ENCODE measurements at places on chromosomes 5 and 9. TPM values are rescaled to one million over a fixed set of nuclear protein-coding genes. Genes with fewer than 3 reads are reported as not detected.

The SPOCK1 gene
- polyA plus RNA-seq, result 19.2 TPM

The ANKRD34B gene
- not detected for polyA plus RNA-seq

The ITGA2 gene
- polyA plus RNA-seq, result 8.5 TPM

The NDUFAF2 gene
- polyA plus RNA-seq, result 84.5 TPM

The CCL28 gene
- 0.15 TPM for polyA plus RNA-seq

The FOXD4L3 gene
- 0.06 TPM for polyA plus RNA-seq

The UBAP1 gene
- 40.1 TPM for polyA plus RNA-seq

The TMEM8B gene
- 1.7 TPM for polyA plus RNA-seq

The ADAMTS6 gene
- polyA plus RNA-seq, result 0.51 TPM

The TLX3 gene
- polyA plus RNA-seq, result not detected

The NRG2 gene
- 1.0 TPM for polyA plus RNA-seq

The TMOD1 gene
- polyA plus RNA-seq, result 0.80 TPM

The SVEP1 gene
- polyA plus RNA-seq, result 1.5 TPM

The OR1Q1 gene
- 0.10 TPM for polyA plus RNA-seq

The TMEM215 gene
- polyA plus RNA-seq, result 0.03 TPM

The DRD1 gene
- polyA plus RNA-seq, result 0.90 TPM

DNA sequence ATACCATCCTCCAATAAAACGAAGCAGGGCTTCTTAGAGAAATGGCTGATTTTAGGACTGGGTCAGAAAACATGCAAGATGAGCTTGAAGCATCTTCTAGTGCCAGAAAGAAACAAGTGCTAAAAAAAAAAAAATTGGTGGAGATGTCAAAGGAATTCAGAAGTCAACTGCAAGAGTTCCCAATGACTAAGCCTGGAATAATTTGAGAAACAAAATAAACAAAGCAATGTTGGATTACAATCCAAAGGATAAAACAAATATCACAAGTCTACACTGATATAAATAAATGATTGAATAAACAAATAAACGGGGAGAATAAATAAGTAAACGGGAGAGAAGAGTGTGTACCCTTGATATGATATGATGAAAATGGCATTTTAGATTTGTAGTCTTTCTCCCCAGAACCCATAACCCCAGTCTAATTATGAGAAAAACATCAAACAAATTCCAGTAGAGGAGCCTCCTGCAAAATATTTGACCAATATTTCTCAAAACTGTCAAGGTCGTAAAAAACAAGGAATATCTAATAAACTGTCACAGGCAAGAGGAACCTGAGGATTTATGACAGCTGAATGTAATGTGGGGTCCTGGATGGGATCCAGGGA lies 63.5 kb upstream of the CCL21 start:
- peak; percentile 8 for DNase-seq

GRCh38 chr5:148902478-148902877 lies 76.1 kb downstream of the ADRB2 start:
- DNase-seq, result no peak

- no peak for DNase-seq
These were observed 10.3 kb upstream of the FCN2 start for GRCh38 chr9:134870301-134870694.

DNA sequence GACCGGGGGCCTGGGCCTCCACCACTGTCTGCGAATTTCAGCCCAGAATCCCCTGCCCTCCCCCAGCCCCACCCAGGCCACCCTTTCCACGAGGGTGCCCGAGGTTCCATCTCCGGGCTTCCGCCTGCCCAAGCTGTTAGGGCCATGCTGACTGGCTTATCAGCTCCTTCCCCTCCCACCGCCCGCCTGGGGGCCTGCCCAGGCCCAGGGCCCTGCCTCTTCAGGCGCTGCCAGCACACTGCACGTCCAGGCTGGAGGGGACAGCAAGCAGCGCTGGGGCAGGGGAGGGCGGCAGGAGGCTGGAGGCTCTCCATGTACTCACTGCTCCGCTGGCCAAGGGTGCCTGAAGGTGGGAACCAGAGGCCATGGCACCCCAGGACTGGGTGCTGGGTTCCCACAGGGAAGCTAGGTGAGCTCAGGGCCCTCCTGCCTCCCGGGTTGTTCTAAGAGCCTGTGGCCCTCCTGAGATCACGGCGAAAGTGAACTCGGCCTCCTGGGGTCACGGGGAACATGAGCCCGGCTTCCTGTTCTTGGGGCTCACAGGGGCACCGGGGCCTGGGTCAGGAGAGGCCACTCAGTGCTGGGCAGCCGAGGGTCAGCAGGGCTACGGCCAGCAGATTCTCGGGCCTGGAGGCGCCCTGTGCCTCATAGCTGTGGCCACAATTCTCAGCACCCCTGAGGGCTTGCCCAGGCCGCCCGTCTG lies 57.7 kb upstream of the EGFL7 start:
- no peak for DNase-seq

DNA sequence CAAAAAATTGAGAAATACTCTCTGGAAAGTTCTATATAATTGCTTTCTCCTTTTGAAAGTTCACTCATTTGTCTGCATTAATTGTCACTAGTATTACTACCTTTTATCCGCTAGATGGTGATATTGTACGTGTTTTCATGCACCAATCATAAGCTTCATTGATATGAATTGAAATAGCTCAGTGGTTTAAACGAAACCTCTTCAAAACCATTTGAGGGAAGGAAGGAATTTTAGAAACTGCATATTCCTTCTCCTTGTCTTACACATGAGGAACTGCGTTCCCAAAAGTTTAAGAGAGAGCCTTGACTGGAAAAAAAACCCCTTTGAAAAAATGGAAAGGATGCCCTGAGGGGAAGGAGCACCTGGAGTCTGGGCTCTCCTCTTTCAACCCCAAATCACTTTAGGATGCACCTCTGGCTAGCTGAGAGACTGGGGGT lies 98.6 kb downstream of the YTHDC2 start:
- DNase-seq, result peak; percentile 35

GRCh38 chr5:81361600-81361999 lies 32.3 kb downstream of the ACOT12 start:
- no peak for DNase-seq

- no peak for DNase-seq
These were observed 25.2 kb downstream of the DPYSL3 start for GRCh38 chr5:147484708-147485020.

DNA sequence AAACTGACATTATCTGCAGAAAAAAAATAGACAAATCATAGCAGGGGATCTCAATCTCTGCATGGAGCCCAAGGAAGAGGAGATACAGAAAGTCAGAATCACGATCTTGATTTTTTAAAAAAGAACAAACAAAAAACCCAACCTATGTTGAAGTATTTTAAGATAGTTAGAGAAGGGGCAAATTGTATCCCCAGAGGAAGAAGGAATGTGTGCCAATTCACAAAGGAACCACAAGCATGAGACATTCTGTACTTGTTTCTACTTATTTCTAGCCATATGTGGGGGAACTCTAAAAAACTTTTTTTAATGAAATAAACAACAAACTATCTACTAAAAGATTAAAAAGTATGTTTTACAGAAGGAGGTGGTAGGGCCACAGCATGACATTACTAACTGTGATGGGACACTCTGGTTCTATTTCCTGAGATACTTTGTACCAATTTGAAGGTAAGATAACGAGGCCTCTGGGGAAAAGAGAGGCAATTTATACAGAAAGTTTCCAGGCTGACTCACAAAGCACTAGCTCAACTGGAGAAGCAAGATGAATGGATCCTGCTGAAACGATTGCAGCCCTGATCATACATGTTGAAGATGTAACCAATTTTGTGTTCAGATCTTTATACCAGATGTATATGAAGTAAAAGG lies 22.5 kb downstream of the RANBP3L start:
- no peak for DNase-seq

GRCh38 chr5:3020426-3020825 lies 268.9 kb upstream of the IRX2 start:
- DNase-seq, result no peak

DNA sequence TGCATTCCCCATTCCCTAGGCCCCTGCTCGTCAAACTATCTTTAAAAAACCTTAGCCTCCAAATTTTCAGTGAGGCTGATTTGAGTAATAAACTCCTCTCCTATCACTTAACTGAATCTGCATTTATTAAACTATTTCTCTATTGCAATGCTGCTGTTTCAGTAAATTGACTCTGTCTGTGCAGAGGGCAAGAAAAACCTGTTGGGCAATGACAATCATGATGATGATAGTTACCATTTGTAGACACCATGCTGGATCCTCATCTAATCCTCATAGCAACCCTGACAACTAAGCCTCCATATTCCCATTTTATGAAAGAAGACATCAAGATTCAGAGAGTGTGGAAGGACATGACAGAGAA lies 212.9 kb downstream of the TRIM32 start:
- DNase-seq, result no peak

DNA sequence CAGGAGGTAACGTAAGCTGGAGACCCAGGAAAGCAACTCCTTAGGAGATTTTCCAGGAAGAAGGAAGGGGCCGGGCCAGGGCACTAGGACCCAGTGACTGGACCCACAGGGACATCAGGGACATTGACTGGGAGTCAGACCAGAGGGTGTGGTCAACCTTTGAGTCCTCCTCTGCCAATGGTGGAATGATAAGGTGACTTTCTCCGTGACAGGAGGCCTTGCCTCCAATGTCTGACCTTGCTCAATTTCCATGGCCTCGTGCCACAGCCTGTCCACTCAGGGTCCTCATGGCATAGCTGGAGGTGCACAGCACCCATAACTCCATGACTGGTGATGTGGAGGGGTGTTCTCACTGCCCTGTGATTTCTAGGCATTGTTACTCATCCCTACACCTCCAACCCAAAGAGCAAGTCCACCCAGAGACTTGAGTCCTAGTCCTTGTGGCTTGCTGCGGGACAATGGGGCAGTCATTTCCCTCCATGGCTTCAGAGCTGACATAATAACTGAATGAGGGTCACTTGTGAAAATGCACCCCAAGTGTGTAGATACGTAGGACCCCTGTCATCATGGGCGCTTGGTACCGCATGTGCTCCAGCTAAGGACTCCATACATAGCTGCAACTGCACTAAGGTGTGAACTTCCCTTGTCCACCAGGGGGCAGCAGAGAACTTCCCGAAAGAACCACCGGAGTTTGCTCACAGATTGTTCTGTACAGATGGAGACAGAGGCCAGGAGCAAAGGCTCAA lies 4.1 kb upstream of the AMBP start:
- peak; percentile 94 for DNase-seq

GRCh38 chr9:93955111-93955980 lies at the start of gene BARX1:
TSS of gene BARX1 (minus strand) at chr9:93955355. CDS start at chr9:93955146, 209 bp downstream.
- DNase-seq, result peak; percentile 52

DNA sequence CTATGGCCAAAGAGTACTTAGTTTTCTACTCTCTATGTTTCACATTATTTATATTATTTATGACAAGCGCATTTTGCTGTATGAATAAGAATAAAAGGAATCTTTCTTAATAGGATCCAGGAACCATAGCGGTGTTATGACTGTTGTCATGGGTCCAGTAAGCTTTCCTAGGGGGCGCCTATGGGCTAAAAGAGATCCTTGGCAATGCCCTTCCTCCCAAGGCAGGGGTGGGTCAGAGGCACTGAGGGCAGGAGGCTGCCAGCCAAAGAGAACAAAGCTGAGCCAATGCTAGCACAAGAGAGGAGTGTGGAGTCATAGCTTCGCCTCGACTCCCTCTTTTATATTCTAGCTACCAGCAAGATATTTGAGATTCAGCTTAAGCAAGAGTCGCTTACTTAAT lies 98.4 kb upstream of the GNAQ start:
- DNase-seq, result peak; percentile 67

- no peak for DNase-seq
These were observed 54.2 kb downstream of the GRIA1 start for GRCh38 chr5:153544706-153545105.

GRCh38 chr9:100084734-100085133 lies 14.1 kb downstream of the ERP44 start:
- DNase-seq, result no peak

GRCh38 chr9:19488721-19489120 lies 79.9 kb downstream of the ACER2 start:
- DNase-seq, result no peak

- DNase-seq, result no peak
These were observed 235.9 kb upstream of the TRPM3 start for GRCh38 chr9:71357346-71357745.

DNA sequence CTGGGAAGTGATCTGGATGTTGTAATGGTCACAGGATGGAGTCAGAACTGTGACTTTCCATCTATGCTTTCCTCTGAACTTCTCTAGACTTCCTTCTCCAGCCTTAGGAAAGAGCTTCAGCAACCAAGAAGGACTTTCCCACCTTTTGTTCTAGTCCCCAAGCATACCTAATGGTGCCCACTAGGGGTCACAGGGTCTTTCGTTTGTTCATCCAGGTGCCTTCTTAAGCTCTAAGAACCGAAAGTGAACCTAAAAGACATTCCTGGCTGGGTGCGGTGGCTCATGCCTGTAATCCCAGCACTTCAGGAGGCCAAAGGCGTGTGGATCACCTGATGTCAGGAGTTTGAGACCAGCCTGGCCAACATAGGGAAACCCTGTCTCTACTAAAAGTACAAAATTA lies 1.8 kb upstream of the WNT8A start:
- no peak for DNase-seq

DNA sequence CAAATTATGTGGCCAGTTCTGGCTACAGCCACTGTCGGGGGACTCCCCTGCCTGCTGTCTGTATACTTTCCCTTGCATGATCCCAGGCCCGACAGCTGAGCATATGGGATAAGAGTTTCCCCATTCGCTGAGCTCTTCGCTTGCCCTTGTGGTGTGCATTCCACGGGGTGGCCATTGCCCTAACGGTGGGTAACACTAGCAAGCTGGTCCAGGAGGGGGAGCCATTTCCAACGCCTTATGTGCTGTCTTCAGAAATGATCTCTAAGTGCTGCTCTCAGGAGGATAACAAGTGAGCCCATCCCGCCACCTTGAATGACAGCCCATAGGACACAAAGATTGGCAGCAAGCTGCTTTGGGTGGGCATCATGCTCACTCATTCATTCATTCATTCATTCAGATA lies 190.9 kb downstream of the FSTL4 start:
- DNase-seq, result peak; percentile 36

GRCh38 chr5:151465476-151465875 lies 18.1 kb downstream of the SLC36A1 start:
- DNase-seq, result no peak

DNA sequence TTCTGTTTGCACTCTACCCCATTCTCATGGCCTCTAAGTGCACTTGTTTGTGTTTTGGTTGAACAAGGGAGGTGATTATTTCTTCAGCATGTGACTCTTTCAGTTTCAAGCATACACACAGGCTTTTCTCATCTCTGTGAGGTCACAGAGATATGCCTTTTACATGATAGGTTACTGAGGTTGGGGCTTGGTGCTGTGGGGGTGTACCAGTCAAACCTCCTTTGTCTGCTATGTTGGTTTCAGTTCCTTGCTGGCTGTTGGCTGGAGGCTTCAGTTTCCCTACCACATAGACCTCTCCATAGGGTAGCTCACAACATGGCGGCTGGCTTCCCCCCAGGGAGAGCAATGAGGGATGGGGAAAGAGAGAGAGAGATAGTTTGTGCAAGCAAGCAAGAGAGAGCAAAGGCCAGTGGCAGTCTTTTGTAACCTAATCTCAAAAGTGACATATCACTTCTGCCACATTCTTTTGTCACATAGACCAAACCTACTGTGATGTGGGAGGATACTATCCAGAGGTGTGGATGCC lies 96.7 kb upstream of the SEMA6A start:
- no peak for DNase-seq

All from A549 (cell line).